NCI-H1092 (cell line): ENCODE measurements at places on chromosomes 3 and 15.

DNA sequence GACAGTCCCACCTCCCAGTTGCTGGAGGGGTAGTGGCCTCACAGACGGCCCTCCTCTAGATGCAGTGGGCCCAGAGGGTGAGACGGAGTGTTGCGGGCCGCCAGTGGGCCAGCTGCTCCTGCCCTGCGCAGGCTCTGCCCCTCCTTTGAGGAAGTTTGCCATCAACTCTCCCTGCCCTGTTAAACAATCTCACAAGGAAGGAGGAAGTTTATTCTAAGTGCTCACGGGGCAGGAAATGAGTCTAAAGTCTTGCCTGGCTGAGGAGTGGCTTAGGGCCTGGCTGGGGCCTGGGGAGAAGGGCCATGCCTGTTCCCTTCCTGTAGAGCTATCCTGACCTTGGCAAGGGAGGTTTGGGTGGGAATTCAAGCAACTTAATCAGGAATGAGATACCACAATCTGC is at the start of gene FAM3D:
TSS of gene FAM3D (minus strand) at position 92 of the 400 bp plus-strand sequence. CDS start 11,211 bp downstream, outside the sequence.
- no peak for DNase-seq

- no peak for DNase-seq
These were observed 114.1 kb downstream of the ZNF609 start for GRCh38 chr15:64574301-64575017.

DNA sequence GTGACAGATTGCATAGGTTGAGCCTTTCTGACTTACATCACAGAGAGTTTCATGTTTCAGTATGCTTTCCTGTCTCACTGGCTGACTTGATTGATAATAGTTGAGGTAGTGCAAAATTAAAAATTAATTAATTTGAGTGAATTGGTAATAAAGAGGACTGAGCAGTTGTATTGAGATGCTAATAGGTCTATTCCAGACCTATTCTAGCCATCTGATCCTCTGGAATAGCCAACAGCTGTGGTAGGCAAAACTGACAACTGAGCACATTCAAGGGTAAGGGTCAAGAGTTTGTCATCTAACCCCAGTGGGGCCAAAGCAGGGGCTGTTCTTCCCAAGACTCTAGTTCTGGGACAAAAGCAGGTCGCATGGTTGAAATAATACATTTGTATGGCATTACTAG is 132.4 kb downstream of the EPHA3 start:
- DNase-seq = no peak

DNA sequence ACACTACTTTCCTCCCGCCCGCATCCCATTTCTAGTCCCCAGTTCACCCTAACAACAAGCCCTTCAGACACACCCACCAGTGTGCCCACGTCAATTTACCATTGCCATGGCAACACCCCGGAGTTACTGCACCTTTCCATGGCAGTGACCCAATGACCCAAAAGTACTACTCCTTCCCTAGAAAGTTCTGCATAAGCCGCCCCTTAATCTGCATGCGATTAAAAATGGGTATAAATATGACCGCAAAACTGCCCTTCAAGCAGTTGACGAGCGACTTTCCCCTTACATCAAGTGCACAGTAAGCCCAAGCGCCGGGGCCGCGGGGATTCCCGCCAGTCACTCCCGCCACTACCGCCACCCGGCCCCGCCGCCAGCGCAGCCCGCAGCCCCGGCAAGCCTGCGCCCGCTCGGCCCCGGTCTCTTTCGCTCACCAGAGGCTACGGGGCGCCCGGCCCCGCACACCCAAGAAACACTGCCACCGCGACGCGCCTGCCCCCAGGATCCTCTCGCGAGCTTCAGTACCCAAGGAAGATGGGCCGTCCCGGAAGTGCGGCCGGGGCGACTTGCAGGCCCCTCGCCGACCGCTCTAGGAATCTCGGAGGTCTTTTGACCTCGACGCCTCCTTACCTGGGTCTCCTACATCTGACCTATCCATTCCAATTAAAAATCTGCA is 27.2 kb upstream of the ZNF502 start:
- peak; percentile 80 for DNase-seq

DNA sequence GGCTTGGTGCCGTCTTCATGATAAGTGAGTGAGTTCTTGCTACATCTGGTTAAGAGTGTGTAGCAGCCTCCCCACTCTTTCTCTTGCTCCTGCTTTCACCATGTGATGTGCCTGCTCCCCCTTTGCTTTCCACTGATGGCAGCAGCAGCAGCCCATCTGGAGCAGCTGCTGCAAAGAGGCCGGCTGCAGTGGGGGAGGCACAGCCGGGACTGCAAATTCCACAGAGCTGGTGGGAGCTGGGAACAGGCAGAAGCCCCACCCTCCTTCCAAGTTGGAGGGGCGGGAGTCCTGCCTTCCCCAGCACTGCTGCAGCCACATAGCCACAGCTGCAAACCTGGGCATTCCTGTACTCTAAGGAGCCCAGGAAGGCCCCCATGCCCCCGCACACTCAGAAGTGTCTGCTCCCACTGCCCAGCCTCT is 62.8 kb upstream of the IMPG2 start:
- DNase-seq = no peak

DNA sequence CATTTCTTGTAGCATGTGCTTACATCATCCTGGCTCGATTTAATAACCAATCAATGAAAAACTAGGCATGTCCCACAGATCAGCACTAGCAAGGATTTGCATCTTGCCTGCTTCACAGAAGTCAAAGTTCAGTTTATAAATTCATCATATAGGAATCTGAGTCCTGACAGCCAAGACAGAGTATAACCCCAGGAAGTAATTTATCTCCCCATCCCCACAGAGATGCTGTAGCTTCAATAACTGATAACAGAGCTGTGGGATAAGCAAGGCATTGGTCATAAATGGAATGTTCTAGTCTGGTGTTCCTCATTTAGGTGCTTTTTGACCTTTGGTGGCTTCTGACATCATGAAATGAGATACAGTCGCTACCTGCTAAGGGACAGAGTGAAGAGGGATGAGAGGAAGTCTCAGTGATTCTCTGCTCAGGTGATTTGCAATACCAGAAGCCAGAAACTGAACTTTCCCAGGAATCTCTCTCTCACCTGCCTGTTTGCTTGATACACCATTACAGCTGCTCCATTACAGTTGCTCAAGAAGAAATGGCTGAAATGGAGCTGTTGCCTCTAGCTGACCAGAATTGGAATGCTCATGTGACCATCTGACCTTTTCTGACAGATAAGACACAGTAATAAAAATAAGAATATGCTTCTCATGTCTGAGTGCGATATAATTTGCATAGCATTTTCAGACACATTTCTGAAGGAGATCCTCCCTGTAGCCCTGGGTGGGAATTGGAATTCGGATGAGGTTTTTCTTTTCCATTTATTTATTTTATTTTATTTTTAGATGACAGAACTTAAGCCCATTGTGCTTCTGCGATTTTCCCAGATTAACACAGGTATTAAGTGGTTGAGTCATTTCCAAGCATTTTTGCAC is 217.1 kb upstream of the KCNMB2 start:
- DNase-seq = no peak

GRCh38 chr15:48603123-48603500 is 42.4 kb downstream of the FBN1 start:
- no peak for DNase-seq

DNA sequence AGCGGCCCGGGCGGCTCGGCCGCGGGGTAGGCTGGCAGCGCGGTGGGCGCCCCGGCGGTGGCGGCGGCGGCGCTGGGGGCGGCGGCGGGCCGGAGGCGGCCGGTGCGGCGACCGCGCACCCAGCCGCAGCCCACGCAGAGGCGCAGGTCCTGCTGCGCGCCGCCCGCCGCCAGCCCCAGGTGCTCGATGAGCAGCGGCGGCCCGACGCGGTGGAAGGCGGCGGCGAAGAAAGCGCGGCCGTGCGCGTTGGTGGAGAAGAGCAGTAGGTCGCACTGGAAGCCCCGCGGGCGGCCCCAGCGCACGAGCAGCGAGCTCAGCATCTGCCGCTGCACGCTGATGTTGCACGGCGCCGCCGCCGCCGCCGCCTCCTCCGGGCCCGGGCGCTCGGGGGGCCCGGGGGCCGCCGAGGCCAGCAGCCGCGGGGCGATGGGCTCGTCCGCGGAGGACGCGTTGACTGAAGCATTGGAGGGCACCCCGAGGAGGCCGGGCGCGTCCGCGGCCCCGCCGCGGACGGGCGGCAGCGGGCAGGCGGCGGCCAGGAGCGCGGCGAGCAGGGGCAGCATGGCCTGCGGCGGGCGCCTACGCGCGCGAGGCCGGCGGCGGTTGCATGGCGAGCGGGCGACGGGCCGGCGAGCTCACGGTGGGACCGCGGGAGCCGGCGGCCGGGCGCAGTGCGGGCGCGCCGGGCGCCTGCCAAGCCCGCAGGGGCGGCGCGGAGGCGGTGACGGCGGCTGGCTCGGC is 452 bp downstream of the TMEM158 start:
- no peak for DNase-seq

DNA sequence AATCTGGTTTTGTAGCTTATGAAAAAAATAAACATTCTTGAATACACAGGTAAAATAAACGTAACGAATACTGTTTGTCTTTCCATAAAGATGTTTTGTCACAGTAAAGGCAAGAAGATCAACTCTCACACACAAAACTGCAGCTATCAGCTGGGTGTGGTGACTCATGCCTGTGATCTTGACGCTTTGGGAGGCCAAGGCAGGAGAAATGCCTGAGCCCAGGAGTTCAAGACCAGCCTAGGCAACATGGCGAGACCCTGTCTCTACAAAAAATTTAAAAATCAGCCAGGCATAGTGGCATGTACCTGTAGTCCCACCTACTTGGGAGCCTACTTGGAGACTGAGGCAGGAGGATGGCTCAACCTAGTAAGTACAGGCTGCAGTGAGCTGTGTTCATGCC is 39.6 kb downstream of the CBLB start:
- no peak for DNase-seq

DNA sequence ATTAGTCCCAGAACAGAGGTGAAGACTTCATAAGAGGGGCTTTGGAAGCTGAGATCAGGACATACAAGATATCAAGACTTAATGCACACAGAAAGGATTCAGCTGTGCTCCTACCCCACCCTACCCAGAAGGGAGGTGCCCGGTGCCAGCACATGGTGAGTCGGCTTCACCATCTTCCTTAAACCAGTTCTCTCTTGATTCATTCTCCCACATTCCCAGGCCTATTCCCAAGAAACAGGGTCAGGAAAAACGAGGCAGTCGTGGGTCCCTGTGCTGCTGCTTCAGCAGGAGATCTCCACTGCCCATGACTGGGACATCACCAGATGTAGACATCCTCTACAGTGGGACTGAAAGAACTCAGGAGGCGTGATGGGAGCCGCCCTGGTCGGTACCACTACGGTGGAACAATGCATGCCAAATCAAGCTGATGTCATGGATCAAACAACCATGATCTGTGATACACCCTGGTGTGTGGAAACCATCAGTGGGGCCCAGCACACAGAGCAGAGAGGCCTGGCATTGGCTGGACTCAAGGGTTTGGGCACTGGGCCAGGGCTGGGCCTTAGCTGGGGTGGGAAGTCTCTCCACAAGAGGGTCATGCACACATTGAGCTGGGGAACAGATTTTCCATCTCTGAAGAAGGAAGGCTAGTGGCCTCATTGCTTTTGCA is 41.9 kb downstream of the CCDC12 start:
- peak; percentile 54 for DNase-seq

DNA sequence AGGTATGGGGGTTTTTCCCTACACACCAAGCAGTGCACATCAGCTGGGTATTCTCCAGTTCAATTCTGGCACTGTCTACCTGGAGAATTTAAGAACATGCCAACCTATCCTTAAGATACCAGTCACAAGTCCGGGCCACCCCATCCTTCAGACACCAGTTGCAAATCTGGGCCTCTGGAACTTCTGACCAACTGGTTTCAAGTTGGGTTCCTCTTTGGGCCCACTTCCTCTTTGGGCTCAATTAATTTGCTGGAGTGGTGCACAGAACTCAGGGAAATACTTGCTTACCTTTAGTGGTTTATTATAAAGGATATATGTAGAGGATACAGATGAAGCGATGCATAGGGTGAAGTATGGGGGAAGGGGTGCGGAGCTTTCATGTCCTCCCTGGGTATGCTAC is 25.3 kb downstream of the GLCE start:
- no peak for DNase-seq

GRCh38 chr3:160919942-160920341 is 163.9 kb downstream of the PPM1L start:
- peak; percentile 40 for DNase-seq
